Activated T-helper 1 cell treated with anti-CD3 and anti-CD28 coated beads, Interleukin-2, amount 50 U/mL, for 16 hours (primary cell): ENCODE measurements at places on chromosomes 4 and X.

- DNase-seq: no peak
These were observed 52.8 kb downstream of the EFHC2 start for GRCh38 chrX:44290718-44291117.

DNA sequence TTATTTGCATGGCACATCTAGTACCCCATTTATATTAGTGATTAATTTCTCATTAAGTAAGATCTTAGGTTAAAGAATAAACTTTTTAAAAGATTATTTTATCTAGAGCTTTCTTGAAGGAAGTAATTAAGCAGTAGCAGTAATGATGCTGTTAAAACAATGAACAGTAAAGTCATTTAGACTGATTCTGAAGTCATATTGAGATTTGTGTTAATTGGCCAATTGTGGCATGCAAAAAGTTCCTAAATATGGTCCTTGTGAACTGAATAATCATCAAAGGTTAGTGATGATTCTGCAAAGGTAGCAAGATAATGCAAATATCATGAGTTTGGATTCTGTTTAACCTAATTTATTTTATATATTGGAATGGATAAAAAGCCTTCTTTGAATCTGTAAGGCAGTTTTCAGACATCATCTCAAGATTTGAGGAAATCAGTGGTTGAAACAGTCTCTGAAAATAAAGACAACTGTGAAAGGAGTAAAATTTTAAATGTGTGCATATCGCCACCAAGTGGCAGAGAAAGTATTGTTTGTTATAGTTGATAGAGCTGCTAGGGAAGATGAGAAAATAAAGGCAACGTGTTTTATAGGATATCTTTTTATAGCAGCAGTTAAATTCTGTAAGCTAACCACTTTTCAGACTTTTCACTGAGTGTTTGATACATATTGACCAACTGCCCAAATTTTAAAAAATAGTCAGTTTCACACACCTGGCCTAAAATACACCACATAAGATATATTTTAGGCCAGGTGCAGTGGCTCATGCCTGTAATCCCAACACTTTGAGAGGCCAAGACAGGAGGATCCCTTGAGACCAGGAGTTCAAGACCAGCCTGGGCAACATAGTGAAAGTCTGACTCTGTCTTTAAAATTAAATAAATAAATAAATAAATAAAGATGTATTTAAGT lies 79.6 kb downstream of the CCKAR start:
- DNase-seq: no peak

DNA sequence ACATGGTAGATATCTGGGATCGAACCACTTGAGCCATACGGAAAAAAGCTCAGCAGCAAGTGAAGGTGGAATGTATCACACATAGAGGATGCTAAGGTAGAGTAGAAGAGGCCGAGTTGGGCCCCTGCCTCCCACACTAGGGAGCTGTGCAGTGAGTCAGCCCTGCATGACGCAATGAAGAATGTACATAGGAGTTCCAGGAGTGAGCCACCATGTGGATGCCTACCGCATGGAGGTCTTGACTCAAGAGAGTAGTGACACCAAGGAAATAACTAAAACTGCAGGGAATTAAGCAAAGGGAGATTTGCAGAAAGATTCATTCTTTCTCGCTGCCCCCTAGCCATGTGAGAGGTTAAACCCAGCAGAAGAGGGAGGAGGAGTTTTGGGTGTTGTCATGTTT lies 389.6 kb upstream of the IGFBP7 start:
- DNase-seq: no peak

- DNase-seq: no peak
These were observed 192.2 kb downstream of the FGF13 start for GRCh38 chrX:138519296-138519695.

DNA sequence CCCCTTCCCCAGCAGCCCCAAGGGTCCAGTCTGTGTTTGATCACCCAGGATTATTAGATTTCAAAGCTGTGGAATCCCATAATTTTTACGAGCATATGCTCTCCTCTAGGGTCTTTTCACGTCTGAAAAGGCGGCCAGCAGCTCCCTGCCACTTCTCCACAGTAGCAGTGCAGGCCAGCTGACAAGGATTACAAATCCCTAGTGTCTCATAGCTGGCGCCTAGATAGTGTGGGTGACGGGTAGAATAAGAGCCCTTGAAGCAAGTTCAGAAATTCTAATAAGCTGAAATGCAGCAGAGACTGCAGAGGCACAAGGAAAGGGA lies 79.4 kb downstream of the RLIM start:
- no peak for DNase-seq

GRCh38 chr4:91280551-91281290 lies 1023.0 kb upstream of the GRID2 start:
- DNase-seq: no peak

DNA sequence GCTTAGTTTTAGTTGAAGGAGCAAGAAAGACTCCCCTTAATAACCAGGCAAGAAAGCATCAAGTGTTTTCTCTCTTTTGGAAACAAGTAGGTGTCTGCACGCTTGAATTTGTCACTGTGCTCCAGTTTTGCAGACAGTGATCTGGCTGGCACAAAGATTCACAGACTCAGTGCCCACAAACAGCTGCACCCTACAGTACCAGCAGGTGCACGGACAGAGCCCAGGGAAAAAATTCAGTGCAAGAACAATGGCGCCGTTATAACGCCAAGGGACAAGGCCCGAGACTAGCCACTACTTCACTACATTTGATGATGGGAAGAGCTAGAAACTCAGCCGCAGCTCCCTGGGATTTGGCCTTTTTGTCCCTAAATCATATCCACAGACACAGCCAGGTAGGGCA lies 56.0 kb downstream of the ZNF827 start:
- DNase-seq: no peak

- no peak for DNase-seq
These were observed 3.9 kb upstream of the CDK16 start for GRCh38 chrX:47214435-47215077.

GRCh38 chr4:83456184-83456501 lies 285 bp downstream of the MRPS18C start:
- DNase-seq: no peak

- DNase-seq: no peak
These were observed 43.0 kb upstream of the SCOC start for GRCh38 chr4:140330311-140330900.

DNA sequence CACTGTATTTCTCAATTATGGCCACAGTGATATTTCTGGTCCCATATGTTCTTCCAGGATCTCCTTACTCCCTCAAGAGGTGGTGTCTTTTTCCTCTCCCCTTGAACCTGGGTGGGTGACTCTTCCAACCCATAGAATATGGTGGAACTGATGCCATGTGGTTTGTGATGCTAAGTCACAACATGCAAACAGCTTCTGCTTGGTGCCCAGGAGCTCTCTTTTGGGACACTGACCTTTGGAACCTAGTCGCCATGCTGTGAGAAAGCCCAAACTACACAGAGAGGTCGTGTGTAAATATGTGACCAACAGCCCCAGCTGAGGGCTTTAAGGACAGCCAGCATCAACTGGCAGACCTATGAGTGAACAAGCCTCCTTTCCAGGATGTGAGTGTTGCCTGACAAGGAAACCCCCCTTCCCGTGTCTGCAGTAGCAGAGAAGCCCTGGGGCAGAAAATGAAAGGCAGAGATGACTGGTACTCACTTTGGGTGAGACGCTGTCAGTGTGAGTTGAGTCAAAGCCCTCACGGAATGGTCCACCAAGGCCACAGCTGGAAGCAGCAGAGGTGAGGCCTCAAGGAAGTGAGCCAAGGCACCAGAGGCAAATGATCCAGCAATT lies 223.4 kb downstream of the BCOR start:
- no peak for DNase-seq

DNA sequence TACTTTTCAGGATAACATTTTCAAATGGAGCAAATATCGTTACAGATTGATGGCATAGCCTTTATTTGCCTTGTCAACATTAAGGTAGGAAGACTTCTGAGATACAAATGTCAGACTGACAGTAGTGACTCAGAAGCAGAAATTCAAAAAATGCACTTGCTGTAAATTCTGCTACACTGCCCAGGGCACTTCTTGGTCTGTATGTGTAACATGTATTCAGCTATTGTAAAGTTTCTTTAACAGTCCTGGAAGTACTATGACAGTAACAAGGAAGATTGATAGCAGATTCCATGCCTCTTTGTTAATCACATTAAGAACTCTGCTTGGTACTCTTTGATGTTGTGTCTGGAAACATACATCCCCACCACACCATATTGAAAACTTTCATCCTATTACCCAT lies 69.6 kb upstream of the PCDH18 start:
- DNase-seq: no peak

DNA sequence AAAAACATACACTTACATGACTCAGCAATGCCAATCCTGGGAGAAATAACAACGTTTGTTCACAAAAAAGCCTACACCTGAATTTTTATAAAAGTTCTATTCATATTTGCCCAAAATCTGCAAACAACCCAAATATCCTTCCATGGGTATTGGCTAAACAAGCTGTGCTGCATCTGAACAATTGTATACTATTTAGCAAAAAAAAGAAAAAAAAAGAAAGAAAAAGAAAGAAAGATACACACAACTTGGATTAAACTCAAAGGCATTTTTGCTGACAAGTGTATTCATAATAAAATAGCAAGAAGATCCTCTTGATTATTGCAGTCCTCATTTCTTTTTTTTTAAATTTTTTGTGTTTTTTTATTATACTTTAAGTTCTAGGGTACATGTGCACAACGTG lies 24.5 kb upstream of the MAGEA3 start:
- DNase-seq: no peak

DNA sequence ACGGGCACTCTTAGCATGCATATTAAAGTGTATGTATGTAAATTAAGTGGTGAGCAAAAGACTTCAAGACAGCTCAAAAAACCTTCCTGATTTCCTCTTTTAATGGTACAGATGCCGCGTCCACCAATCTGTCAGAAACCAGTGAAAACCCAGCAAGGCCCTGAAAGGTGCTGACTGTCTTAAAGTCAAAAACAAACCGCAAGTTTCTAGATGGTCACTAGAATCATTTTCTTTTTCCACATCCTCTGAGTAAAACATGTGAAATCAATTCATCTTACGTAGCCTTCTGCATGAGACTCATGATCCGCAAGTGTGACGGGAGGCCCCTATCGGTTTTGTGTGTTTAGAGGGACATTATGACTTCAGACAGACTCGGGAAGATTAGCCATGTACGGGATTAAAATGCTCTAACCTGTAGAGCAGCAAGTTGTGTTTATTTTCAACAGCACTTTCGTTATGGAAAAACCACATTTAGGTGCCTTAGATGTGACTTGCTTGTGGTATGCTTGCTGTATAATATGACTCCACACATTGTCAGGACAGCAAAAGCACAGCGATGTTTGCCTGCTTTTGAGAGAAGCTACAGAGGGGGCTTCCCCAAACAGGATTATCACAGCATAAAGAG lies 88.2 kb upstream of the STS start:
- no peak for DNase-seq

DNA sequence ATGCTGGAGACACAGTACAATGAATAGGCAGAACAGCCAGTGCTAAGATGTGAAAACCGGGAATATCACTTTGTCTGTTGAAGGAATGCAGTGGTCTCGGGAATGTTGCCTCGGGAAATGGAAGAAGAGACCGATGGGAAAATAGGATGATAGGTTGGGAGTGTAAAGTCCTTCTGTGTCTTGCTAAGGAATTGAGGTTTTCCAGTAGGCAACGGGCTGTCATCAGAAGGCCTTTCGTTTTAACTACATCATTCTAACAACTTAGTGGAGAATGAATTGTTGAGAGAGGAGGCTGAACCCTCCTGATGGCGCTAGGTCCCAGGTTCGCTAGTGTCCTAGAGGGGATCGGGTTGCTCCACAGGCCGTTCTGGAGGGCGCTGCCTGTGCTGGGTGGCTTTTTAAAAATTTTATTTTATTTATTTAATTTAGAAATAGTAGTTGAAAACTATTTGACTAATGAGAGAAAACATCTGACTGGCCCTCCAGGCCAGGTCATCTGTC lies 730 bp downstream of the VBP1 start:
- DNase-seq: no peak

GRCh38 chrX:97310373-97310772 lies 426.7 kb downstream of the RPA4 start:
- no peak for DNase-seq

- DNase-seq: no peak
These were observed 47.3 kb downstream of the RGS12 start for GRCh38 chr4:3340038-3340699.

DNA sequence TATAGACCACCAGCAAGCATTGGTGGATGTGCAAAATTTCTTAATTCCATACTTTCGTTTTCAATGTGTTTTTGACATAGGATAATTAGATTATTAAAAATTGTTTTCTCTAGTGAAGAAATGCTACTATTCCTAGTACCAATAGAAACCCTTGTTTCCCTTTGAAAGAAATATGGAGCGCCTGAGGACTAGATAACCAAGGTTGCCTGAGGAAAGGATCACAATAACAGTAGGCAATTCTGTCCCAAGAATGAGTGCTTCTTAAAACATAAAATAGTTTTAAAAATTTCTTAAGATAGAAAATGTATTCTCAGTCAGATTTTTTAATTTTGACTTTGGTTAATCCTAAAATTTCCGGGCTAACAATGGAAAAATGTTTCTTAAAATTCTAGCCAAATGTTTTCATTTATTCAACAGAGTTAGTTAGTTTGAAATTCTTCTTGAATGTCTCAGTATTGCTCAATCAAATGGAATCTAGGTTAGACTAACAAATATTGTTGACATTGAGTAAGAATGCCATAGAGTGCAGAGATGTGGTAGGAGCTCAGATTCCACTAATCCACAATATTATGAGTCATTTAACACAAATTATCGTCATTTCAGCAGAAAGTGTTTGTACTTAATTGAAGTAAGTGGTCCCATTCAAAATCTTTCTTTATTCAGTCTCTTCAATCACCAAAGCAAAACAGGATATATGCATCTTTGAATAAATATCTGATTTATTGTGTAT lies 666.0 kb downstream of the GRID2 start:
- DNase-seq: no peak

- no peak for DNase-seq
These were observed 61.1 kb upstream of the BLTP1 start for GRCh38 chr4:122090989-122091388.

GRCh38 chr4:70437197-70437596 lies 34.8 kb upstream of the MUC7 start:
- DNase-seq: no peak

DNA sequence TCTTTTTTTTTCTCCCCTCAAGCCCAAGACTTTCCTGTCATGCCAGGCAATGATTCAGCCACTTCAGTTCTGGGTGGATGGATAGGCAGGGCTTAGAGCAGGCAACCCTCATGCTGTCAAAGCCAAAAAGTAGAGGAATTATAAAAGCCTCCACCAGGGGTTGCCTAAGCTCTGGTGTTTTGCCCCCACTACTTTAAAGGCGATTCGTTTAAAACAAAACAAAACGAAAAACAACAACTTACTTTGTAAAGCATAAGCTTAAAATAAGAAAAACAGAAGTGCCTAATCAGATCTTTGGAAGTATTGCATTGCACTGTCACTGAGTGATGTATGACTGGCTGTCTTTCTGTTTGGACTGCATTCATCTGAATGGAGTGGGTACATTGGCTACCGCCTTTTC lies 5.3 kb upstream of the IDS start:
- DNase-seq: no peak

GRCh38 chr4:14008494-14008893 lies 381.0 kb upstream of the BOD1L1 start:
- no peak for DNase-seq
